Activated CD4-positive, alpha-beta memory T cell treated with anti-CD3 and anti-CD28 coated beads for 36 hours (primary cell): ENCODE measurements at places on chromosomes 12 and 14. TPM values are rescaled to one million over a fixed set of nuclear protein-coding genes. Genes with fewer than 3 reads are reported as not detected.
A peak's percentile ranks its signal among the peaks of the same experiment; 100 is the strongest.

The CLEC1A gene
- total RNA-seq: not detected

The TAS2R10 gene
- not detected for total RNA-seq

The KRT82 gene
- total RNA-seq: not detected

The RIMBP2 gene
- total RNA-seq: not detected

The RIN3 gene
- total RNA-seq: 17.5 TPM

The P2RX2 gene
- total RNA-seq: not detected

The SAMD4A gene
- 2.6 TPM for total RNA-seq

DNA sequence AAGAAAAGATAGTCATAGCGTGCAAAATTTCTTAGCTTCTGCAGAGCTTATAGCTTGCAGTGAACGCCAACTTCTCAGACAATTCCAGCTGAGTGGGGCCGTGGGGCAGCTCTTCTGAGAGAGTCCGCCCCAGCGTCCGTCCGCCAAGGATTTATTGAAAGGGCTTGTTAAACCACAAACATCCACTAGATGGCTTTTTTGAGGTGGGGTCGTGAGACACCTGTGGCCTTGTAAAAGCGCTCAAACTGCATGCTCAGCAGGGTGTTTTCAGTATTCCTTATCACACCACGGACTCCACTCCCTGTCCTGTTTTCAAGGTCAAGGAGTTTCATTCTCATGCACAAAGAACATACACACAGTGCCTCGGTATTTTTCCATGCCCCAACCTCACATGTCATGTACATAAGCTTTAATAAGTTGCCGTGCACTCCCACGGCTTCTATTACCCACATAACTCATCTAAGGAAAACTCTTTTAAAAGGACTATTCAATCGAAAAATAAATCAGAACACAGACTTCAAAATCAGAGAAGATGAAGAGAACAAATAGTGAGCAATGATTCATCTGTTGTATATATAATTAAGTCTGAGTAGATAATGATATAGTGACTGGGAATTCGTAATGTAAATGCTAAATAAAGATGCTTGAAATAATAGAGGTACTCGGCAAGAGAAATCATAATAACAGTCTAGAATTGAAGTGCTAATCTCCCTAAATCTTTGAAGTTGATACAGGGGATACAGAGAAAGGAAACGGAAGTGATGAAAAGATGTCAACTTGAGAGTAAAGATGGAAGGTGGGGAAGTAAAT is 46.7 kb downstream of the WBP11 start:
- no peak for DNase-seq
- no peaks in the 10 kb centered on the region for H3K27me3 ChIP-seq
- H3K27ac ChIP-seq: no peak overlapping the region
- peaks cover 17% of the 10 kb centered on the region for H3K36me3 ChIP-seq
- H3K4me1 ChIP-seq: peaks cover 10% of the 10 kb centered on the region

GRCh38 chr14:63933110-63933509 is 80.3 kb downstream of the SYNE2 start:
- no peaks in the 10 kb centered on the region for H3K27me3 ChIP-seq
- H3K27ac ChIP-seq: peak overlapping the region; percentile 10
- DNase-seq: peak; percentile 10
- peak overlapping the region; percentile 27 for H3K4me3 ChIP-seq
- H3K4me1 ChIP-seq: peaks cover 29% of the 10 kb centered on the region

GRCh38 chr12:29611906-29612305 is 114.4 kb upstream of the OVCH1 start:
- no peaks in the 10 kb centered on the region for H3K4me1 ChIP-seq
- no peaks in the 10 kb centered on the region for H3K36me3 ChIP-seq
- DNase-seq: no peak
- H3K27ac ChIP-seq: no peak overlapping the region

DNA sequence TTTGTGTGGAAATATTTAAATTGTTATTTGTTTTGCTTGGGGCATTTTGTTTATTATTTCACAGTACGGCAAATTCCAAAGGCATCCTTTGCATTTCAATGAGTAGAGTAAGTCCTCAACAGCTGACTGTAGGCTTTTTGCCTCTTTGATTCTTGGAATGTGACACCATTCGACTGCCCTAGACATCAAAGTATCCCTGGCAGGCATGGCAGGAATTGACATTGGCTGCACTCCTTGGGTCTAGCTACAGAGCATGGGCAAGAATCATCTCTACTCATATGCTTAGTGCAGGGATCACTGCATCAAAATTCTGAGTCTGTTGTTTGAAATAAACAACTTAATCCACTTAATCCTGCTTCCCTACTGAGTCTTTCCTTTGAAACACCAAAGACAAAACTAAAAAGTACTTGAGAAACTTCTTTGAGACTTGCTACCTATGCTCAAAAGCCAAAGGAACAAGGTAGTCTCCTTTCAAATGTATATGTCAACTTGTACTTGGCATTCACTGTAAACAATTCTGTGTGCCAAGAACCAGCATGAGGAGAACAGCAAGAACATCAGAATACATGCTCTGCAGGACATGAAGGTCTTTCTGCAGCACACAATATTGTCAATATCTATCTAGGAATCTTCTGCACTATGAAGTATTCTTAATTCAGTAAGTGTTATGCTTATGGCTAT is 1569.0 kb upstream of the FLRT2 start:
- DNase-seq: no peak
- no peaks in the 10 kb centered on the region for H3K27me3 ChIP-seq
- no peak overlapping the region for H3K4me3 ChIP-seq
- no peaks in the 10 kb centered on the region for H3K4me1 ChIP-seq
- H3K27ac ChIP-seq: no peak overlapping the region

DNA sequence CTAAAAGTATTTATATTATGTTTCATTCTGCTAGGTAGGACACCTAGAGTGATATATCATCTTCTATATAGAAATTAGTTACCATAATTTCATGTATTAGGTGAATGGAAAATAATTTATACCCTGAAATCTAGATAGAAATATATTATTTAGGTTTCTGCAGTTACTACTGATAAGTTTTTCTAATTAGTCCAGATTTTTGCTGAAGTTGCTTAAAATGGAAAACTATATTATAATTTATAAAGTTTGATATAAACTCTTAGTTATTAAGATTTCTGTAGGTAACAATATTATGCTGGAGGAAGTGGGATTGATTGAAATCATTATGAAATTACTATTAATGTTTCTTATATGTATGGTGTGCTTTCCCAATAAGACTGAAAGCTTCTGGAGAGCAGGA is 56.0 kb downstream of the SERPINA10 start:
- DNase-seq: no peak
- peaks cover 14% of the 10 kb centered on the region for H3K36me3 ChIP-seq
- H3K27me3 ChIP-seq: no peaks in the 10 kb centered on the region

- no peak overlapping the region for H3K4me3 ChIP-seq
- peaks cover 28% of the 10 kb centered on the region for H3K27me3 ChIP-seq
- no peak overlapping the region for H3K27ac ChIP-seq
- H3K36me3 ChIP-seq: no peaks in the 10 kb centered on the region
- no peak for DNase-seq
These were observed 89.7 kb downstream of the RFX4 start for GRCh38 chr12:106672314-106673025.

GRCh38 chr14:22427771-22428231 is 161.2 kb downstream of the DAD1 start:
- H3K27me3 ChIP-seq: no peaks in the 10 kb centered on the region
- H3K4me3 ChIP-seq: no peak overlapping the region
- H3K4me1 ChIP-seq: no peaks in the 10 kb centered on the region
- H3K27ac ChIP-seq: no peak overlapping the region
- no peaks in the 10 kb centered on the region for H3K36me3 ChIP-seq

- H3K27me3 ChIP-seq: no peaks in the 10 kb centered on the region
- DNase-seq: no peak
- no peak overlapping the region for H3K4me3 ChIP-seq
- H3K27ac ChIP-seq: peak overlapping the region; percentile 87
- H3K36me3 ChIP-seq: no peaks in the 10 kb centered on the region
These were observed 27.0 kb upstream of the CPM start for GRCh38 chr12:68959891-68960464.

GRCh38 chr12:107131832-107132616 is 38.7 kb upstream of the CRY1 start:
- H3K27me3 ChIP-seq: no peaks in the 10 kb centered on the region
- DNase-seq: peak; percentile 11
- H3K27ac ChIP-seq: no peak overlapping the region
- no peaks in the 10 kb centered on the region for H3K4me1 ChIP-seq

GRCh38 chr12:110065540-110065939 is 17.2 kb upstream of the C12orf76 start:
- H3K4me3 ChIP-seq: no peak overlapping the region
- DNase-seq: peak; percentile 36
- no peaks in the 10 kb centered on the region for H3K27me3 ChIP-seq

GRCh38 chr12:86662464-86662863 is 406.3 kb upstream of the MGAT4C start:
- no peaks in the 10 kb centered on the region for H3K36me3 ChIP-seq
- no peaks in the 10 kb centered on the region for H3K27me3 ChIP-seq
- no peaks in the 10 kb centered on the region for H3K4me1 ChIP-seq
- DNase-seq: no peak

DNA sequence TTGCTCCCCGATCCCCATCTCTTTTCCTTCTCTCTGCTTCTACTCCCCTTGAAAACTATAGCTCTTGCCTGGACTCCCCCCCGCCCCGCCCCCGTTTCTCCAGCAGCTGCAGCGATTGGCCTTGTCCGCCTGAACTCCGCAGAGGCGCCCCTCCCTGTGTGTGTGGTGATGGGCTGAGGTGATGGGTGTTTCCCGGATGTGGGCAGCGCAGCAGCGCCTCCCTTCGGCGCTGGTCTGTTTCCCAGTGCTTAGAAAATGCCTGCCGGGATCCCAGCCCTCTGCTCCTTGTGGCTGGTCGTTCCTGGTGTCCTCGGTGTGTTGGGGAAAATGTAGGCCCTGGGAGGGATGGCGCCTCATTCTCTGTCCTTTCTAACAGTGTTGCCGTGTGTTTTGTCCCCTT is 43.3 kb downstream of the GALNT8 start:
- H3K4me3 ChIP-seq: no peak overlapping the region
- H3K27me3 ChIP-seq: no peaks in the 10 kb centered on the region
- H3K36me3 ChIP-seq: no peaks in the 10 kb centered on the region
- peak; percentile 20 for DNase-seq
- H3K27ac ChIP-seq: no peak overlapping the region
